Progenitor cell of endocrine pancreas (in vitro differentiated cells): ENCODE measurements at places on chromosomes 2 and 18. TPM values are rescaled to one million over a fixed set of nuclear protein-coding genes. Genes with fewer than 3 reads are reported as not detected.

DES gene
- not detected in 2 replicates for total RNA-seq

DNA sequence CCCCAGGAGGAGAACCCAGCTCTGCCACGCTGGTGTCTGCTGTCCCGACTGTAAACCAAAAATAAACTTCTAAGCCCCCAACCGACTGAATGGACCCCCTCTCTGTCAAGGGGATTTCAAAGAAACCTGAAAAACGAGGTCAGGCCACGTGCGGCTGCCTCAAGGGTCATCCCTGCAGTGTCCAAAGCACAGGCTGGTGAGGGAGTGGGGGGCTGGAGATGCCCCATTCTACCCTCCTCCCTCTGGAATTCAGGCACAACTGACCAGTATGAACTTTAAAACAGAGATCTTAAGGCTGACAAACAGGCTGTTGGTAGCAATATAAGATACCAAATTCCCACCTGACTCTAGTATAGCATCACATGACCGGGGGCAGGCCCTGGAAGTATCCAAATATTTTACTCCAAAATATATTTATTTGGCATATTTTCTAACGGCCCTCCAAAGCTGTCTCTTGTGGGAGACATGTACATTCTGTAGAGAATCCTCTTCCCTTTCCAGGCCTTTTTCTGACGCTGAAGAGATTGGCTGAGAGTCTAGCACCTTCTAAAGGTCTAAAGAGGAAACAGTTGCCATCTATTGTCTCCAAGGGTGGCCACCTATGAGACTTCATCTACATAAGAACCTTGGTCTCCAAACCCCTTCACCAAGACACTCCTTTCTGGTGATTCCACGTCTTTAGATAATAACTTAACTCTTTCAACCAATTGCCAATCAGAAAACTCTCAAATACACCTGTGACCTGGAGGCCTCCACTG, 40.4 kb upstream of the CTDP1 start:
- no peak for DNase-seq

- no peak for DNase-seq
These were observed 20.8 kb downstream of the SOS1 start for GRCh38 chr2:39099870-39100728.

GRCh38 chr2:232541195-232541960, 1.9 kb downstream of the CHRNG start:
- DNase-seq, result no peak

GRCh38 chr2:102660070-102660469, 40.7 kb downstream of the SLC9A2 start:
- no peak for DNase-seq

DNA sequence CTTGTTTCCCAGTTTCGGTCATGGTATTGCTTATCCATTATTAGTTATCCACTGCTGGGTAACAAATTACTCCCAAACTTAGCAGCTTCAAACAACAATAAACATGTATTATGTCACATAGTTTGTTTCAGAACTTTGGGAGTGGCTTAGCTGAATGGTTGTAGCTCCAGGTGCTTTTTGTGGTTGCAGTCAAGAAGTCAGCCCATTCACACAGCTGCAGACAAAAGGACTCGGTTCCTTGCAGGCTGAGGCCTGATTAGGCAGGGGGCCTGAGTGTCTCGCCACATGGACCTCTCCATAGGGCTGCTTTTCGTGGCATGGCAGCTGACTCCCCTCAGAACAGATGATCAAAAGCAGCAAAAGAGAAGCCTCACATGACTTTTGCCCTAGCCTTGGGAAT, 58.2 kb upstream of the ITGA4 start:
- no peak for DNase-seq

- no peak for DNase-seq
These were observed 12.5 kb upstream of the GPR155 start for GRCh38 chr2:174499371-174499770.

OSGEPL1 gene
- total RNA-seq, result 12.1 and 12.8 TPM in 2 replicates

GRCh38 chr2:108629417-108629816, 89.9 kb upstream of the RANBP2 start:
- no peak for DNase-seq

DNA sequence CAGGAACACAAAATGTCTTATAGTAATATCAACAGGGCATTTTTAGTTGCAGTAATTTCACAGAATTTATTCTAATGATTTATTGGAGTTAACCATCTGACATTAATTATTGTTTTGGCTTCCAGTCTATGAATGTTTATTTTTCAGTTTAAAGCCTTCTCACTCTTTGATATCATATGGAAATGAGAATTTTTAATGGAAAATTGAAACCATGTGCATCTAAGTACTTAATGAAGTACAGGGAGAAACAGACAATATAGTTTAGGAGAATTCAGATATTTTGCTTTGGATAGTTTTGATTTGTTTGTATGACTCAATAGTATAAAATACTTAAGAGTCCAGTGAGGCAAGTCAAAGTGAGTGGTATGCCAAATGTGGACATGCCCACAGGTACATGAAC, 126.1 kb downstream of the OLA1 start:
- no peak for DNase-seq

DNA sequence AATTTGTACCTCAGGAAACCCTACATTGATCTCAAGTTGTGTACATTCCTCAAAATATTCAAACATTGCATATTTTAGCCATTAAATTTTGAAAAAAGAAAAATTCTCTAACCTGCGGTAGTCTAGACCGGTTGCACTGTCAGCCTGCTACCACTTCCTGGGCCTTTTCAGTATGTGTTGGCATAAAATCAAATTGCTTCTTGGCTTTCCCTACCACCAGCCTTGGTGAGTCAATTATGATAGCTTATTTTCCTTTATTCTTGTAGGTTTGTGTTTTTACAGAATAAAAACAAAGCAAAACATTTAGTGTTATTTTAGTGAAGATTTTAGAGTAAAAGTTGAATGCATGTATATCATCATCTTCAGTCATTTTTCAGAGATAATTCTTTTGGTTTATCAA, 61.2 kb downstream of the FAM171B start:
- DNase-seq, result no peak

LRP1B gene
- total RNA-seq, result 0.57 and 1.4 TPM in 2 replicates

COL5A2 gene
- 4.5 and 6.4 TPM in 2 replicates for total RNA-seq

NGEF gene
- total RNA-seq, result 0.71 and 1.2 TPM in 2 replicates

TMEM200C gene
- total RNA-seq, result 8.6 and 9.3 TPM in 2 replicates

CD8A gene
- total RNA-seq, result 0.13 and 0.19 TPM in 2 replicates

- no peak for DNase-seq
These were observed 119.5 kb downstream of the LRRTM1 start for GRCh38 chr2:80185091-80185490.

DNA sequence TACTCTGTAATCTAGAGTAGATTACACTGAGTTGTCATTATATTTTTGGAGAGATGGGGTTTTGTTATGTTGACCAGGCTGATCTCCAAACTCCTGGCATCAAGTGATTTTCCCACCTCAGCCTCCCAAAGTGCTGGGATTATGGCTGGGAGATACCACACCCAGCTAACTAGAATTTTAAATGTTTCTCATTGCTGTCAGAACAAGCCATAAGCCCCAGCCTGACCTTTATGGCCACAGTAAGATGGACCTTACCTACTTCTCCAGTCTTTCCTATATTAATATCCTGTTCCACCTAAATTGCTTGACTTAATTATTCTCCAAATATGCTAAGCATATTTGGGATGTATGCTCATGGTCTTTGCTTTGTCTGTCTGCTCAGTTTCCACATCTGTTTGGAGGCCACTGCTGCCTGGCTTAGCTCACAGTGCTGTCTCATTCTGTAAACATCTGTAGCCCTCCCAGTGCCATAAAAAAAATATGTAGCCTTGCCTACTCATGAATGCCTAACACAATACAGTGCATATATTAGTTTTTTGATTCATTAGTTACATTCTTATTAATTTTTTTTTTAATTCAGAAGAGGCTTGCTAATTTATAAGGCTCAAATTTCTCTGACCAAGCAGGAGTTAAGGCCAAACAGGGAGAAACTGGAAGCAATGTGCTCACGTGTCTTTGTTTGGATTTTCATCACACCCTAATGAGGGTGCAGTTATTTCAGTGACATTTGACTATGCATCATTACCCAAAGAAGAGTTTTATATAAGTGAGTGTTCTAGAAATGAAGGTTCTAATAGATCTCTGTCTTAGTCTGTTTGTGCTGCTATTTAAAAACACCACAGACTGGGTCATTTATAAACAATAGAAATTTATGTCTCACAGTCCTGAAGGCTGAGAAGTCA, 45.3 kb upstream of the PSME4 start:
- no peak for DNase-seq

CABLES1 gene
- total RNA-seq, result 4.2 and 4.8 TPM in 2 replicates

- no peak for DNase-seq
These were observed 278.5 kb downstream of the CLIP4 start for GRCh38 chr2:29393676-29394075.

- no peak for DNase-seq
These were observed 175.2 kb downstream of the TGIF1 start for GRCh38 chr18:3624935-3625741.

- no peak for DNase-seq
These were observed 27.1 kb upstream of the ZNF516 start for GRCh38 chr18:76522122-76522503.

CIDEA gene
- total RNA-seq, result not detected in 2 replicates

DNA sequence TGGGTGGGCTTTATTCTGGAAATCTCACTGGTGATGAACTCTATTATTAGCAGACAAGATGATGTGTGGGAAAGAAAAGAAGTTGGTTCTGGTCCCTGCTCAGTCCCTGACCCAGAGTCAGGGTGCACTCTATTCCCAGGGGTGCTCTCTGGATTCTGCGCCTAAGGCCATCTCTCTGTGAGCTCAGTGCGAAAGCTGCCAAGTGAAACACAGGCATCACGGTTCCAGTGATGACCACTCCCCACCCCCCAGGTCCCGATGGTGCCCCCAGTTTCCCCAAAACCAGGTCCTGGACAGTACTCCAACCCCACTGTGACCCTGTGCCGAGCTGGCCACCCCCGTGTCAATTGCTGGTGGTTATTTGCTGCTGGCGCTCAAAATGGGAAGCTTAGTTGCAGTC, 30.1 kb downstream of the RHOB start:
- no peak for DNase-seq
